ENCODE measurements at places on chromosomes 5 and 9. TPM values are rescaled to one million over a fixed set of nuclear protein-coding genes. Genes with fewer than 3 reads are reported as not detected.

DNA sequence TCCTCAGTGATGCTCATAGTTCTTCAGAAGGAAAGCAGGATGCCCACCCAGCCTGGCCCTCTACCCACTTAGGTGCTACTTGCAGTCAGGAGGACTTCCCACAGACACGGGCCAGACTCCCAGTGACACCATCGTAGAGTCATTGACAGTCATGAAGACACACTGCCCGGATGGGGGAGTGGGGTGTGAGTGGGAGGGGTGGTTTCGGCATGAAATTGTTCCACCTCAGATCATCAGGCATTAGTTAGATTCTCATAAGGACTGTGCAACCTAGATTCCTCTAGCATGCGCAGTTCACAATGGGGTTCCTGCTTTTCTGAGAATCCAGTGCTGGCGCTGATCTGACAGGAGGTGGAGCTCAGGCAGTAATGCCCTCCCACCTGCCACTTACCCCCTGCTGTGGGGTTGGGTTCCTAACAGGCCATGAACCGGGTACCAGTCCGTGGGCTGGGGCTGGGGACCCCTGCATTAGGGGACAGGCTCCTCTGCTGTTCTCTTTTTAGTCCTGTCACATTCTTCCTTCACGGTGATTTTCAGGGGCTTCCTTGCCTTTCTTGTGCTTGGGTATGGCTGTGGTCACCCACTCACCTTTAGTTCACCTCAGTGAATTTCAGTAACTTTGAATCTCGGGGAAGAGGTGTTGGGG is 88.2 kb upstream of the ANKRD55 start:
- no peak overlapping the region for H3K27ac ChIP-seq
- H3K36me3 ChIP-seq, result no peaks in the 10 kb centered on the region
- peaks cover 2% of the 10 kb centered on the region for H3K4me1 ChIP-seq
- DNase-seq, result no peak

DNA sequence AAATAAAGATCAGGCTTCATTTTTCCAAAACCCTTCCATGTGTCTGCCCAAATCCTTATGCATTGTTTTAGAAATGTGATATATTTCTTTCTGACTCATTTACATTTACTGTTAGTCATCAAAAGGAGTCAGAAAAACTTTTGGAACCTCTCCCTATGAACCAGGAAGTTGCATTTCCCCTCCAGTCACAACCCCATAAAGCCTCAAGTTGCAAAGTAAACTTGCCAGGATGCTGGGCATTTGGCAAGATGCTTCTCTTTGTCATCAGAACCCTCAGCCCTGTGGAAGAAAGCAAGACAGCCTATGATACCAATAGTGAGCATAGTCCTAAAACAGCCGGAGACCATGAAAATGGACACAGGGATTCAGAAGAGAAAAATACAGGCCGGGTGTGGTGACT is 84.2 kb downstream of the MUSK start:
- no peaks in the 10 kb centered on the region for H3K36me3 ChIP-seq
- H3K27me3 ChIP-seq, result no peaks in the 10 kb centered on the region
- no peak for DNase-seq
- H3K4me1 ChIP-seq, result no peaks in the 10 kb centered on the region

DNA sequence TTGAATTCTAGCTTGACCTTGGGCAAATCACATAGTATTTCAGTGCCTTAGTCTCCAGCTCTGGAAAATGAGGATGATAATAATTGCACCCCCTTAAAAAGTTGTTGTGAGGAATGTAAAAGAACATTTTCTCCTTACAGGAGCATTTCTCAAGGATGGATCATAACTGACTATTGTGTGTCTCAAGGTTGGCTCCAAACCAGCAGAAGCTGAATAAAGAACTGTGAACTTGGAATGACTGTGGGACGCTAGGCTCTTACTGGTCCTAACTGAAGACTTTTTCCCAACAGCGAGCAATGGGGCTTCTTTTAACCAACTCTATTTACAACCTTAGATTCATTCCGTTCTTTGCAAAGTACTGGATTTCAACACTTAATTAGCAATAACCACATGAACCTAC is 26.2 kb upstream of the GLRX start:
- DNase-seq, result no peak
- H3K36me3 ChIP-seq, result no peaks in the 10 kb centered on the region
- no peaks in the 10 kb centered on the region for H3K4me1 ChIP-seq
- H3K4me3 ChIP-seq, result no peak overlapping the region
- no peak overlapping the region for H3K27ac ChIP-seq

DNA sequence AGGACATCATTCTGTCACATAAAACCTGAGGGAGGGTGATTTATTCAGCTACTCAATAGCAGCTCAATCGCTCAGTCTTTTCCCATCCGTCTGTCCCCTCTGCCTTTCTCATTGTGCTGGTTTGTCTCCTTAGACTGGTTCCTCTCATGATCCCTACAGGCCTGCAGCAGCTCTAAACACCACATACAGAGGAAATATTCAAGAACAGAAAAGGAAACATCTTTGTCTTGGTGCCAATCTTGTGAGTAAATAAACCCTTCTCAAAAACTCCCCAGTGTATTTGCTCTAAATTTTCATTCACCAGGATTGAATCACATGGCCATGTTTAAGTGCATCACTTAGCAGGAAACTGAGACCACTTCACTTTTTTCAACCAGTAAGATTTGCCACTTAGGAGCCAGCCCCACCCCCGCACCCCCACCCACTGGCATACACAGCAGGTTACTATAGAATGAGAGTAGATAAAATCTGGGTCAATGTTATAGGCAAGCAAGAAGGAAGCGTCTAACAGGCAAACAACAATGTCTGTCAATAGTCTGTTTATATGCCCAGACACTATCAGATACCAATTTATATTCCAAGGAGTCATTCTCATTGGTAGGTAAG is 895.5 kb upstream of the DMAC1 start:
- no peak overlapping the region for H3K27ac ChIP-seq
- no peaks in the 10 kb centered on the region for H3K36me3 ChIP-seq
- no peak overlapping the region for H3K4me3 ChIP-seq
- H3K27me3 ChIP-seq, result no peaks in the 10 kb centered on the region

DNA sequence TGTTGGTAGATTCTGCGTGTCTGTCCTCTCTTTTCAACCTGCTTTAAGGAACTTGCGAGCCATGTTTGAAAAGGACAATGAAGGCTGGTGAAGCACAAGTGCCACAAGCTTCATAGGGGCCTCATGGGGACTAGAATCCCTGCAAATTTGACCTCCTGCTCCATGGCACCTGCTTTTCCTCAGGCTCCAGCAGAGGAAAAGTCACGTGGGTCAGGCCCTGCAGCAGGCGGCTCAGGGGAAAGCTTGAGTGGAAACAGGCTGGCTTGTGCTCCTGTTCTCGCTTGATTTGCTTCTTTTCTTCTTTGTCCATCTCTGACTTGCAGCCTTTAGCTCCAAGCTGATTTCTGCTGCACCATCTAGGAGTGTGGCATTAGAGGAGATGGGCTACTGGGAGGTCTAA is 187.6 kb upstream of the MAST4 start:
- no peaks in the 10 kb centered on the region for H3K4me1 ChIP-seq
- no peaks in the 10 kb centered on the region for H3K27me3 ChIP-seq
- DNase-seq, result no peak
- H3K27ac ChIP-seq, result no peak overlapping the region
- no peaks in the 10 kb centered on the region for H3K36me3 ChIP-seq

DNA sequence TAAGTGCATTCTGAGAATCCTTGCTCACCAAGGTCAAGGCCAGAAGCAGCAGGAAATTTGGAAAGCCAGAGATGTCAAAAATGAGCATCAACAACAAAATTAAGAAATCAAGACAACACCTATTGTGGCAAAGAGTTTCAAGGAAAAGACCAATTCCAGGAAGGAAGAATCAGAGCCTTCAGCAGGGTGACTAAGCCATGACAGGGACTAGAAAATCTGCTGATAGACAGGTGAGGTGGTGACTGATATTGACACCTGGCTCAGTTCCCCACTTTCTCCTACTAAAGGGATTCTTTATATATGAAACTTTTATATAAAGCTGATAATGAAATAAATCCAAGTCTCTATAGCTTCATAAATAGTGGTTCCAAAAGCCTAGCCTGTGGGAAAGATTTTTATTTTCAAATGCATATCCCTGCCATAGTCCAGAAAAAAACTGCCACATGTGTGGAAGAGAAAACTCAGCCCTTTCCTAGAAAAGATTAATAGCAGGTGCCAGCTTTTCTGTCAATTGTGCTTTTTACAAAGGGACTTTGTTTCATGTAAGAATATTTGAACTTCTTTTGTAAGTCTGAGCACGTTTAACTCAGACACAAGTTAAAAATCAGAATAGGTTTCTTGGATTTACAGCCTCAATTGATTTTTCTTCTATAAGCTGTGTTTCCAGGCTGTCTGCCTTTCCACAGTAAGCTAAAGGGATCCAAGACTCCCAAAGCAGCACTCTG is 81.1 kb upstream of the GRAMD2B start:
- no peak overlapping the region for H3K27ac ChIP-seq
- no peaks in the 10 kb centered on the region for H3K27me3 ChIP-seq
- H3K36me3 ChIP-seq, result no peaks in the 10 kb centered on the region

NEUROG1 gene
- not detected for total RNA-seq
